NCI-H1930 (cell line): ENCODE measurements at places on chromosomes 6 and 20.
A peak's percentile ranks its signal among the peaks of the same experiment; 100 is the strongest.

DNA sequence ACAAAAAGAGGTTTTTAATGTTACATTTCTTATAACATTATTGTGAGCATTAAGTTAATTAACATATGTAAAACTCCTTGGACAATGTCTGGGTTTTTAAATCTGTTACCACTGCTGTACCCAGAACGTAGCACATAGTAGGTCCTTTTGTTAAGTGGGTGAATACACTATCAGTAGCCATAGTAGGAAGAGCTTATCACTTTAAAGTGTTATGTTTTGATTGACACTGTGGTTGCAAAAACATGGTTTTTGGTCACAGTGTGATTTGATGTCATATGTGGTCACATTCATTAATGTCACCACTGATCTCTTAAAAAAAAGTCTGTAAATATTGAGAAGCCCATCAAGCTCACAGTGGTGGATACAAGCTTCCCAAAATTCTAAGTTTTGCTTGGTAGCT is 160.7 kb downstream of the PLCB1 start:
- no peak for DNase-seq

GRCh38 chr20:6614836-6615235 is 152.7 kb upstream of the BMP2 start:
- no peak for DNase-seq

DNA sequence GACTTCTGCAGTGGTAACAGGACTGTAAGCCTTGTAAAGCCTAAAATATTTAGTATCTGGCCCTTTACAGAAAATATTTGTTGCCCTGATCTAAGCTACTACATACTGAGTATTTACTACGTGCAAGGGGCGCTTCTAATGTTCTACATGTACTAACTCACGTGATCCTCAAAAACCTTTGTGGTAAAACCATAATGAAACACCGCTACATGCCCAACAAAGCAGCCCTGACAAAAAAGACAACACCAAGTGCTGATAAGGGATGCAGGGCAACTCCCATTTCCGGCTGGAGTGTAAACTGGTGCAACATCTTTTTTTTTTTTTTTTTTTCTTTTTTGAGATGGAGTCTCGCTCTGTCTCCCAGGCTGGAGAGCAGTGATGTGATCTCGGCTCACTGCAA is 85.0 kb downstream of the SULF2 start:
- no peak for DNase-seq

- peak; percentile 39 for DNase-seq
Observed at GRCh38 chr20:23200914-23201313, 114.8 kb upstream of the CD93 start.

GRCh38 chr6:43376551-43376981 is 7.1 kb upstream of the ZNF318 start:
- no peak for DNase-seq

DNA sequence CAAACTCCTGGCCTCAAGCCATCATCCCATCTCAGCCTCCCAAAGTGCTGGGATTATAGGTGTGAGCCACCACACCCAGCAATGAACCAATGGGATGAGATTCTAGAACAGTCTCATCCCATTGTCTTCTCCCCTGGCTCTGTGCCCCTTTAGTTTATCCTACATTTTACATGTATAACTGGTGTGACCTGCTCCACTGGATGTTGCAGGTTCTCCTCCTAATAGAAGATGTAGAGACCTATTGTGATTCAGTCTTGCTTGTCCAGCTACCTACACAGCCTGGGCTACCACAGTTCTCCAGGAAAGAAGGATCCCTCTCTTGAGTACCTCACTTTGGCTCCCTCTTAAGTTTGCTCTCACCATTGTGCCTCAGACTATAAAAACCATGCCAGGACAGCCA is 2.0 kb upstream of the FKBPL start:
- DNase-seq, result no peak

- no peak for DNase-seq
Observed at GRCh38 chr6:136562211-136562610, 12.0 kb upstream of the MAP7 start.

- no peak for DNase-seq
Observed at GRCh38 chr20:62878244-62879038, 16.8 kb upstream of the TCFL5 start.

DNA sequence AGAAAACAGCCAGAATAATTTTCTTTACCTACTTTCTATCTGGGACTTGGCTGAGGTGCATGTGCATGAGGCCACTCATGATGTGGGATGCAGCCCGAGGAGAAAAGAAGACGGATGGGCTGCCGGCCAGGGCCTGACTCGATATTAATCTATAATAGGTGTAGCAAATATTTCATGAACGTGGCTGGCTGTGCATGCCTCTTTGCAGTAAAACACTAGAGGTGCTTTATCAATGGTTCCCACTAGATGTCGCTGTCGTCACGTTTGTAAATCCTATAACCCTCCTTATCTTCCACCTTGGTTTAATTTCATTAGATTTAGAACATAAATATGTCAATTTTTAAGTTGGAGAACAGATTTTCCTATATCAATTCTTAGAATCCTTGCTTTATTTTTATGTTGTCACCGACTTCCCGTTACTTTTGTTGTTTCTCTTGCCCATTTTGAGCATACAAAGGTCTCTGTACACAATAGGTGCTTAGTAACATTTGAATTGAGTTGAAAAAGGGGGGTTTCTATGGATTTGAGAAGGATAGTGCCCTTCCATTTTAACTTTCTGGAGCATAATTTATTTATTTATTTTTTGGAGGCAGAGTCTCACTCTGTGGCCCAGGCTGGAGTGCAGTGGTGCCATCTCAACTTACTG is 19.6 kb upstream of the FERMT1 start:
- peak; percentile 56 for DNase-seq

DNA sequence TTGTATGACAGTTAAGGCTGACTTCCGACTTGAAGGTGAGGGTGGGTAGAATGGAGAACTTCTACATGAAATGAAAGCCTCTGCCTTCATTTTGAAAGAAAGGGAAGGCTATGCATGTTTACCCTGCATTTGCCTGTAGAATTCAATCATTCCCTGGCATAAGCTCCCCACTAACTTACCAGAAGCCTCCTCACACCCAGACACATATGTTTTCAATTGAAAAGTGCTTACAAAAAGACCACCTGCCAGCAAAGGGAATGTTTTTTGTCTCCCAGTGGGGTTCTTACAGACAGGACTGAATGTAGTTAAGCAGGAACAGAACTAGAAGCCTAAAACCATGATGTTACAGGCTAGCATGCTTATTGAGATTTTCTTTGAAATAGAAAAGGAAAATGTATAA is 392.1 kb upstream of the HSF2 start:
- no peak for DNase-seq

GRCh38 chr6:138943089-138943625 is 44.9 kb downstream of the REPS1 start:
- no peak for DNase-seq

- DNase-seq, result no peak
Observed at GRCh38 chr6:37483252-37483901, 16.3 kb downstream of the CCDC167 start.

- DNase-seq, result no peak
Observed at GRCh38 chr6:148128014-148128730, 214.5 kb upstream of the SASH1 start.

DNA sequence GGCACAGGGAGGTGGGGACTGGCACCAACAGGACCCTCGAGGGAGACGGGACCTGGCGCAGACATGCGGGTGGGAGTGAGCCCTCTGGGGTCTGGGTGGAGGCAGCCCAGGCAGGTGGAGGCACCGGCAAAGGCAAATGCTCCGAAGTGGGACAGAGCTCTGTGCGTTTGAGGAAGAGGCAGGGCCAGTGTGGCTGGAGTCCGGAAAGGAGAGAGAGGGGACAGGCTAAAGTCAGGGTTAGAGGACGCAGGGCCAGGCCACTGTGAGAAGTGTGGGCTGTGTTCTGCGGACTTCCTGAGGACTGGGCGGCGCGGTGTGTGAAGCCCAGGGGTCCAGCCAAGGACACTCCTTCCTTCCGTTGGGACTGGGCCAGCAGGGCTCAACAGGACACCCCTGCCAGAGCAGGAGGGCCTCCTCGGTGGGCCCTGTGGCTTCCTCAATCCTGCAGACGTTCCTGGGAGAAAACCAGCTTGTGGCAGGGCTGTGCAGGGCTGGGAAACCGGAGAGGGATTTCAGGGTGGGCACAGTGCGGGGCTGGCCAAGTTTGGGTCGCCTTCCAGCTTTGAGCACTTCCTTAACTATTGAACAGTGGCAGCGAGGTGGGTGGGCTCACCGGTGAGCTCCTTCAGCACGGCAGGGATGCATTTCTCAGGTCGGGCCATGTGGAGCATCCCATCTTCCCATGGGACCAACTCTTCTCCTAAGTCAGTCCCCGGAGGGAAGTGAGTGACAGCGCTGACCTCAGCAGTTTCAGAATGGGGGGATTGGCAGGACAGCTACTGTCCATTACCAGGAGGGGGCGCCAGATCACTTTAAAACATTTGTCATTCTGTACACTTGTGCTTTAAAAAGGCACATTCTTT is 22.5 kb downstream of the MOCS3 start:
- DNase-seq, result peak; percentile 70

- no peak for DNase-seq
Observed at GRCh38 chr6:41284726-41285125, 1.8 kb downstream of the TREM1 start.
